Chondrocyte (in vitro differentiated cells): ENCODE measurements at places on chromosomes 7 and 10. TPM values are rescaled to one million over a fixed set of nuclear protein-coding genes. Genes with fewer than 3 reads are reported as not detected.

GPR15LG gene
- total RNA-seq: not detected in 3 replicates

DNA sequence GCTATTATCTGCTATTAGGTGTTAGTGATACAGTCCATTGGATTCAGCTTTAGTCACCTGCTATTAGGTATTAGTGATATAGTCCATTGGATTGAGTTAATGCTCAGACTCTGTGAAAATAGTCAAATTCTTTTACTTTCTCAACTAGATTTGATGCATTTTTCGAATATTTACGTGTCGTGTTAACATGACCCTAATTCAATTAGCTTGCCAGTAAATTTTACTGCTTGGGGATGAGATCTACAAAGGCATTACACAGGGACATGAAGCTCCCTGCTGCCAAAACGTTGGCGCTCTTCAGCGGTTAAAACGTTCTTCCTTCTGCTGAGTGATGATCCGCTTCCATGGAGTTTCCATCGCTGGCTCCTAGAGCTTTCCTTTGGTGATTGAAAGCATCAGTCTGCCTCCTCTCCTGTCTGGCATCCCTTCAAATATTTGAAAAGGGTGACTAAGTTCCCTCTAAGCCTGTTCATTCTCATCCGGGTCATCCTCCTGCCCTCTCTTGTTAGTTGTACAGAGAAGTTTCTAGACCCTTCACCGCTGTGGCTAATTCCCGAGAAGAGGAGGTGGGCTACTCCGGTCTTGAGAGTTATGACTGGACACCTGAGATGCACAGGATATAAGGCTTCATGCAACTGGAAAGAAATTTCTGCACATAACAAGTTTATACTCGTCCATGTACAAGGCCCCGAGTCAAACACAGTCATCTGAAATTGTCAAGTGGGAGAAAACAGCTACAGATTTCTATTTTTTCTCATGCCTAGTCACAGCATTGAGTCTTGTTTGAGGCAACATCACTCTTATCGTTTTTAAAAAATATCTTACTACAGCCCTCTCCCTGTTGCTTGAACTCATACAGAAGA, 254.0 kb downstream of the KLF6 start:
- DNase-seq: no peak

GRCh38 chr7:158950914-158951635, 94.7 kb downstream of the DYNC2I1 start:
- DNase-seq: no peak

DNA sequence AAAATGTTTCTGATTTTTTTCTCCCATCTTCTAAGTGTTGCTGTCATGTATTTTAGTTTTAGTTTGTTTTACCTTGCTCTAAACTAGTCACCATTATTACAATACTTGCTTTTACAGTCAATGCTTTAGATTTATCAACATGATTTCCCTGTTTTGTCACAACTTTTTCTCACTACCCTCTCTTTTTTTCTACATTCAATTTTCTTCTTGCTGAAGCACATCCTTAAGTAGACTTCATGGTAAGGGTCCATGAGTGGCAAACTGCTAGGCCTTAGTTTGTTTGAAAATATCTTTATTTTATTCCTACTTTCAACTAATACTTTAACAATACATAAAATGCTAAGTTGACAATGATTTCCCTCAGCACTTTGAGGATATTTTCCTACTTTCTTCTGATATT, 173.5 kb downstream of the DNAJC1 start:
- DNase-seq: no peak

DNA sequence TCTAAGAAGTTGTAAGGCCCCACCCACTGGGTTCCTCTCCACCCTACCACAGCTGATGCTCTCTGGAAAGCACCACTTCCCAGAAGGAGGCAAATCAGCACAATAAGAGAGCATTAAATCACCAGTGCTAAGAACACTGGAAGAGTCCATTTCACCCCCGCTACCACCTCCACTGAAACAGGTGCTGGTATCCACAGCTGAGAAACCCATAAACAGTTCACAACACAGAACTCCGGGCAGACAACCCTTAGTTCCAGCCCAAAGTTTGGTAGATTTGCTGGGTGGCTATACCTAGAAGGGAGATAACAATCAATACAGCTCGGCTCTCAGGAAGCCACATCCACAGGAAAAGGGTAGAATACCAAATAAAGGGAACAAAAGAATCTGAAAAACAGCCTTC, 34.1 kb downstream of the ZNF680 start:
- no peak for DNase-seq

DNA sequence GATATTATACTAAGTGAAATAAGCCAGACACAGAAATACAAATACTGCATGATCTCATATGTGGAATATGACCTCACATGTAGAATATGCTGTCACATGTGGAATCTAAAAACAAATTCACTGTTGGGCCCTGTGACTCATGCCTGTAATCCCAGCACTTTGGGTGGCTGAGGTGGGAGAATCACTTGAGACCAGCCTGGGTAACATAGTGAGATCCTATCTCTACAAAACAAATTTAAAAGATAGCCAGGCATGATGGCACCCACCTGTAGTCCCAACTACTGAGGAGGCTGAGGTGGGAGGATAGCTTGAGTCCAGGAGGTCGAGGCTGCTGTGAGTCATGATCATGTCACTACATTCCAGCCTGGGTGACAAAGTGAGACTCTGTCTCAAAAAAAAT, 160.3 kb downstream of the PTEN start:
- DNase-seq: no peak
